ENCODE measurements at places on chromosomes 4 and X.

DNA sequence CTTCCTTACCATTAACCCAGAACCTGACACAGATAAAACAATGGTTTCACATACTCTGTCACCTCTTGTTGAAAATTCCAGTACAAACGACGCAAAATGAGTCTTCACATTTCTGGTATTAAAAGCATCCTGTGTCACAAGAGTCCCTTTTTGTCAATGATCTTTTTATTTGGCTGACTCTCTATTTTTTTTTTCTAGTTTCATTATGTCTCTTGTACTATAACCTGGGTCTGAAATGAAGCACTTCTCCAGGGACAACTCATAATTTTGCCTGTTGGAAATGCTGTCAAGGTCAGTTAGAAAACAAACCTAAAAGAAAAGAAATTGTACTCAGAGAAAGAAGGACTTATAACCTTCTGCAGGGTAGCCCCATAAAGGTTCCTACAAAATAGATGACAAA lies 93.1 kb downstream of the NR3C2 start:
- no peak for DNase-seq

- DNase-seq, result no peak
Observed at GRCh38 chr4:100269446-100269845, 79.2 kb upstream of the DDIT4L start.

DNA sequence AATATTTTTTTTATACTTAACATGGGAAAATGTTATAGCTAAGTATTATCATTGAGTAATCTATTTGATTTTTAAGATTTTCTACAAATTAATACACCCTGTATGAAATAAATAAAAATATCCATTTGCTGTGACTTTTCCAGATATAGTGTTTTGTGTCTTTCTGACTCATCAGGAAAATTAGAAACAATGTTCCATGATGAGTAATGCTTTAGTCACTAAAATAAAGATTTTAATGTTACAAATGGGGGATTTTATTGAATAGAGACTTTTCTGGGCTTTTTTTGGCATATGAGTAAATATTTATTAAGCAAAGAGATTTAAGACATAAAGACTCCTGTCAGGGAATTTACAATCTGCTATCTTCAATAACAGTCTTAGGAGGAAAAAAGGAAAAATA lies 279.2 kb upstream of the NOCT start:
- peak; percentile 55 for DNase-seq

GRCh38 chr4:39732728-39733127 lies 34.8 kb downstream of the UBE2K start:
- peak; percentile 87 for DNase-seq

GRCh38 chrX:35339796-35340195 lies 397.2 kb downstream of the FAM47B start:
- no peak for DNase-seq

DNA sequence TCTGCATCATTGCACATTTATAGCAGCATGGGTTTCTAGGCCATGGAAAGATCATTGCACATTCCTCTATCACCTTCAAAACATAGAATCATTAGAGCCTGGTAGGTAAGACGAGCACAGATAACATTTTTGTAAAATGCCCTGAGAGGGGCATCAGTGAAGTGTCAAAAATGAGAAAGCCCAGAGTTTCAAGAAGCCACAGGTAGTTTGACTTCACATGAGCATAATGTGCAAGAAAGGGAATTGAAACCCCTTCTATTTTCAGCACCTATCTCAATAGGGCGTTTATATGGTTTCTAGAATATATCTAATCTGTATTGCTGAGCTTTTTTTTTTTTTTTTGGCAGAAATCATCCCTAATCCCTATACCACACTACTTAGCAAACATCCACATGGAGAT lies 2441.7 kb downstream of the ARAP2 start:
- no peak for DNase-seq

DNA sequence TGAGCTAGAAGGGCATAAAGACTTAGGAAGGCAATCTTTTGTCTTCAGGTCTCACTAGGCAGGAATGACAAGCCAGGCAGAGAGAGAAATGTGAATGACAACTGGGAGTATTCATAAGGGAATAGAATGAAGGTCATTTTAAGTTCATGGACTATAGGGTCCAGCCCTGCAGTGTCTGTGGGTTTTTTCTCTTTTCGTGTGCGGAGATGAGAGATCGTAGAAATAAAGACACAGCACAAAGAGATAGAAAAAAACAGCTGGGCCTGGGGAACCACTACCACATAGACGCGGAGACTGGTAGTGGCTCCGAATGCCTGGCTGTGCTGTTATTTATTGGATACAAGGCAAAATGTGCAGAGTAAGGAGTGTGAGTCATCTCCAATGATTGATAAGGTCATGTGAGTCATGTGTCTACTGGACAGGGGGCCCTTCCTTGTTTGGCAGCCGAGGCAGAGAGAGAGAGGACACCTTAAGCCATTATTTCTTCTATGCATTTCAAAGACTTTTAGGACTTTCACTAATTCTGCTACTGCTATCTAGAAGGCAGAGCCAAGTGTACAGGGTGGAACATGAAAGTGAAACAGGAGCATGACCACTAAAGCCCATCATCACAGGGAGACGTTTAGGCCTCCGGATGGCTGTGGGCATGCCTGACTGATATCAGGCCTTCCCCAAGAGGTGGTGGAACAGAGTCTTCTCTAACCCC lies 921.8 kb upstream of the PCDH10 start:
- DNase-seq, result no peak

DNA sequence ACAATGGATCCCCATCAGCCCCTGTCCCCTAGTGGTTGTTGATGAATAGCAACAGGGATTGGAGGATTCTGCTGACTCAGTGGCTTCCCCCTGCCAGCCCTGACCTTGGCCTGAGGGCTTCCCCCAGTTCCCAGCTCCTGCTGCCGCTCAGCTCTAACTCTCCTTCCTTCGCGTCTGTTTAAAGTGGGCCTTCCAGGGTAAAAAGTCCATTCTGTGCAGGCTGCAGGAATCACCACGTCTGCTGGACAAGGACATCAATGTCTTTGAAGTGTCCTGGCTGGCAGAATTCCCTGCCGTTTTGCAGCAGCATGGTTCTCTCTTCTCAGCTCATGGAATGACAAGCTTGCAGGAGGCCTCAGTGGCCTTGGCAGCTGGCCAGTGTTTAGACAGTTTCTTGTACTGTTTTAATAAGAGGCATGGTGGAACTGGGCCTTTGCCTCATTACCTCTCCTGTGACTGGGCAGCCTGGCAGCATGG lies 152.5 kb upstream of the STX18 start:
- DNase-seq, result peak; percentile 83

DNA sequence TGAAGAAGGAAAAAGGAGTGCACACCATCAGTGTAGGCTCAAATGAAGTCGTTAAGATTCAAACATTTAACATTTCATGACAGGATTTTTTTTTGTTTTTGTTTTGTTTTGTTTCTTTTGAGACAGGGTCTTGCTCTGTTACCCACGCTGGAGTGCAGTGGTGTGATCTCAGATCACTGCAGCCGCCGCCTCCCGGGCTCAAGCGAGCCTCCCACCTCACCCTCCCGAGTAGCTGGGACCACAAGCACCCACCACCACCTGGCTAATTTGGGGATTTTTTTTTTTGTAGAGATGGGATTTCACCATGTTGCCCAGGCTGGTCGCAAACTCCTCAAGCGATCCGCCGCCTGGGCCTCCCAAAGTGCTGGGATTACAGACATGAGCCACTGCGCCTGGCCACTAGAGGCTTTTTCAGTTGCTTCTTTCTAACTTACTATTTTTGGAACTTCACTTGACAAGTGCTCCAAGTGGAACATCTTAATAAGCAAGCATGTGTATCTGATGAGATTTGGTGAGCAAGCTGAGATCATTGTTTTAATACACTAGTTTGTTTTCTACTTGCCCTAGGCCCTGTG lies 78.9 kb upstream of the CNKSR2 start:
- DNase-seq, result no peak

DNA sequence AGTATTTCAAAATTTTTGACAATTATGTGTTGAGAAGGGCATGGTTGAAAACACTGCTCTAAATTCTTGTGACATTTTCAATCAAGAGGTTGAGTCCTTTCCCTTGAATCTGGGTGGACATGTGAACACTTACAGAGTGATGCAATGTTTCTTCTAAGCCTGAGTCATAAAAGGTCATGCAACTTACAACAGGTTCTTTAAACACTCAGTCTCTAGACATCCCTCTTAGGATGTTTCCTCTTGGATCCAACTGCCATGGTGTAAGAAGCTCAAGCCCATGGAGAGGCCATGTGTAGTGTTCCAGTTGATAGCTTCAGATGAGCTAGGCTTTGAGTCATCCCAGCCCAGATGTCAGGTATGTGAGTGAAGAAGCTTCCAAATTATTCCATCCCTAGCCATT lies 232.2 kb upstream of the MAOA start:
- no peak for DNase-seq

- DNase-seq, result no peak
Observed at GRCh38 chr4:27198971-27199370, 338.3 kb downstream of the STIM2 start.

Data from EH (cell line).